ENCODE measurements at places on chromosomes 3 and 15. TPM values are rescaled to one million over a fixed set of nuclear protein-coding genes. Genes with fewer than 3 reads are reported as not detected.
A peak's percentile ranks its signal among the peaks of the same experiment; 100 is the strongest.

The GCNT3 gene
- 22.0 TPM for total RNA-seq

The CCNB2 gene
- 11.9 TPM for total RNA-seq

The CLASP2 gene
- 102 TPM for total RNA-seq

- DNase-seq = no peak
Measured at GRCh38 chr3:99087277-99087676, 185.8 kb upstream of the DCBLD2 start.

DNA sequence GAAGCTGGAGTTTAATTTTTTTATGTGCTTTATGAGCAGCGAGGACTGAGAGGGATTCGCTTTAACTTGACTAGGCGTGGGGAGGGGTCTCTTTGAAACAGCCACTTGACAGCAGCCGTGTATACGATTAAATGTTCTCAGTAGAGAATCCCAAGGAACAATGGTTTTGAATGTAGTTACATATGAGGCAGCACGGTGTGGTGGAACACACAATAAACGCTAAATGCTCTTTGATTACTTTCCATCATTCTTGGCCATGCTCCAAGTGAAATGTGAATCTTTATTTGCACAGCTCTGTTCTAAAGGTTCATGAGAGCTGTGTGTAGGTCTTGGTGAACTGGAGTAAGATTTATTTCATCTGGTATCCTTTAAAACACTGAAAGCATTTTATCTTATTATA, 251.4 kb upstream of the TGFBR2 start:
- DNase-seq = peak; percentile 83

- no peak for DNase-seq
Measured at GRCh38 chr3:62727536-62727935, 147.7 kb downstream of the CADPS start.

Measured in stomach (tissue), 19 donors.